ENCODE measurements at places on chromosomes 7 and 10.

DNA sequence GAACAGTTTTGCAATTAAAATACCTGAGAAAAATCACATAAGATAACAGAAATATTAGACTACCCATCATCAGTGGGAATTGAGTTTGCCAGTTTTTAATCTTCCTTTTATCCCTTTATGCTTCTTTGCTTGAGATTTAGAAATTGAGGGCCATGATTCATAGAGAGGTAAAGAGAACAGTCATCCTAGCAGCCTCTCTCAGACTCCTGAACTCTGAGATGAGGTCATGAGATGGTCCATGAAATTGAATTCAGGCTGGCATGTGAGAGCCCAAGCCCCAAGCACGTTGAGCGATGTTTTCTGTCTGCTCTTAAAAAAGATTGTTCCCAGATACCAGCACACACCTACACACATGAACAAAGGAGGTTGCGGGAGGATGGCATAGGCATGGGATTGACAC lies 91.1 kb downstream of the CREB5 start:
- DNase-seq, result no peak

DNA sequence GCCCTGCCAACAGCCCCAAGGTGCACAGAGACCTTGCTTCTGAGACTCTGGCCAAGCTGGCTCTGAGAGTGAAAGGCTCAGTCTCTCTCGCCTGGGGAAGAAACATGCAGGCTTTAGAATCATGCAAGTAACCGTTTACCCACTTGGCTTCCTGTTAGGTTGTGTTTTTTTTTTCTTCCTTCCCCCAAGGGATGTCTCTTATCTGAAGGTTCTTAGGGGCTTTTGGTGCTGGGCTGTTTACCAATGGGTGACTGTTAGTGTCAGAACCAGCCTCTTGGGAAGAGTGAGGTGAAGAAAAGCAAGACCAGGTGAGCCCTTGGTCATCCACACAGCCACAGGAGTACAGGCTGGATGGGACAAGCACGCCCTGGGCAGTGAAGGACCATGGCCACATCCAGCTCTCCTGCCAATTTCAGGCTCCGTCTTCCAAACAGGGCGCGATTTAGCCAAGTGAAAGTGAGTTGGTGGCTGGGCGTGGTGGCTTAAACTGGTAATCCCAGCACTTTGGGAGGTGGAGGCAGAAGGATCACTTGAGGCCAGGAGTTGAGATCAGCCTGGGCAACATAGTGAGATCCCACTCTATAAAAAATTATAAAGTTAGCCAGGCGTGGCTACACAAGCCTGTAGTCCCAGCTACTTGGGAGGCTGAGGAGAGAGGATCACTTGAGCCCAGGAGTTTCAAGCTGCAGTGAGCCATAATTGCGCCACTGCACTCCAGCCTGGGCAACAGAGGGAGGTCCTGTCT lies 76.3 kb upstream of the CUX1 start:
- no peak for DNase-seq

DNA sequence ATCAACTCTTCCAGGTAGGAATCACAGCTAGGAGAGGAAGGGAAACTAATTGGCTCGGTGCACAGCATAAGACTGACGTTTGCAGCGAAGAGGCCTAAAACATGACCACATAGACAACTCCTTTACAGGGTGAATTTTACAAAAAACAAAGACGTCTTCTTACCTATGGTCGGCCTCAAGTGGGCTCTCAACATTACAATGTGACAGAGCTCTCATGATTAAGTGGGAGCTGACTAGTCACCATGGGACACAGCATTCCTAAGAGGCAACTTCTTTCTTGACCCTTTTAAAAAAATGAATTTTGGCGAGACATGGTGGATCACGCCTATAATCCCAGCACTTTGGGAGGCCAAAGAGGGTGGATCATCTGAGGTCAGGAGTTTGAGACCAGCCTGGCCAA lies 4.6 kb downstream of the PDIA4 start:
- no peak for DNase-seq

DNA sequence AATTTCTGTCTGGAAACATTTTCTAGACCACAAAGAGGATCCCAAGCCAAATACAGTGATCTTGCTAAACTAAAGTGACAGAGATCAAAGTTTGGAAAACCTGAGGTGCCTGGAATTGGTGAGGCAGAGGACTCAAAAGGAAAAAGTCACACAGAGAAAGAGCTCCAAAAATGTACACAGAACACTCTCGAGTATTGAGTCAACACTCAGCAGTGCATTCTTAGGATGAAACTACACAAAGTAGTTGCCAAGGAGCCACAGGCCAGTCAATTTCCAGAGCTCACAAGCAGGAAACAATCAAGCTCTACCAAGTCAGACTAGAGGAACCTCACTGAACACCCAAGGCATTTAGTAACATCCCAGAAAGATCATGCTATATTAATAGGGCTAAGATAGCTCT lies 61.3 kb downstream of the MICU1 start:
- DNase-seq, result no peak

DNA sequence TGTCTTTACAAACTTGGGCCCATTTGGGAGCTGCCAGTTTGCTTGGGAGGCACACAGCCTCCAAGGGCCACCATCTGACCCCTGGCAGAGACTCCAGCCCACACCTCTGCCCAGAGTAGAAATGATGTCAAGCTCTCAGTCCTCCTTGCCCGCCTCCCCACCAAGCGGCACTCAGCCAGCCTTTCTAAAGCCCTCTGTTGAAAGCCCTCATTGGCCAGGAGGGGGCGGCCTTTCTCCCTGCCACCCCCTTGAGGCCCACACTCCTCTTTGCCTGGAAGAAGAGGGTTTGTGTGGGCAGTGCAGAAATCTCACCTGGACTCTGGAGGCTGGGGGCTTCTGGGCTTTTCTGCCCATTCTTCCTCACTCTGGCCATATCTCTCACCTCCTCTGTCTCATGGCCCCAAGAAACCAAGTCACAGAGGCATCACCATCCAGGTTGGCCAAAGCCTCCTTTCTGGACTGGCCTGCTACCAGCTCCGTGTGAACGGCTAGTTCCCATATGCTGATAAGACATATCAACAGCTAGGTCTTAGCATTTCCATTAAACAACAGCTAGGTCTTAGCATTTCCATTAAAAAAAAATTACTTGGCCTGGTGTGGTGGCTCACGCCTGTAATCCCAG lies 36.1 kb downstream of the UBTD1 start:
- DNase-seq, result no peak

GRCh38 chr7:84354866-84355265 lies 160.3 kb upstream of the SEMA3A start:
- DNase-seq, result no peak

DNA sequence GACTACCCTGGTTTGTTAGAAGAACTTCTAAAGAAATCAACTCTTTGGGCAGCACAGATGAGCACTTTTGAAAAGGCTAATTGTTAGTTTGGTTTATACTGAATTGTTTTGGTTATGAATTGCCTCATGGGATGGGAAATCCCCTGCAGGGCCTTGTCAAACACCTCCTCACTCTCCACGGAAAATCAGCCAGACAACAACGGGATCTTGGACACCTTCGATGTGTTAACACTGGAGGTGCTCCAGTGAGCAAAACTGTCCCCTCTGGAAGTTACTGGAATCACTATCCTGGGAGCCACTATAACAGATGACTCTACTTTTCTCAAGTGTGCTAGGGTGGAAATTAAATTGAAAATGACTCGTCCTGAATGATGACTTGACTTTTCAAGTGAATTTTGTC lies 38.7 kb downstream of the CDK6 start:
- DNase-seq, result no peak

GRCh38 chr7:48091506-48092433 lies 2.7 kb downstream of the UPP1 start:
- DNase-seq, result no peak

- no peak for DNase-seq
These were observed 12.6 kb upstream of the SH2B2 start for GRCh38 chr7:102273749-102274712.

- DNase-seq, result no peak
These were observed 182.8 kb upstream of the DGKB start for GRCh38 chr7:15085366-15085765.

DNA sequence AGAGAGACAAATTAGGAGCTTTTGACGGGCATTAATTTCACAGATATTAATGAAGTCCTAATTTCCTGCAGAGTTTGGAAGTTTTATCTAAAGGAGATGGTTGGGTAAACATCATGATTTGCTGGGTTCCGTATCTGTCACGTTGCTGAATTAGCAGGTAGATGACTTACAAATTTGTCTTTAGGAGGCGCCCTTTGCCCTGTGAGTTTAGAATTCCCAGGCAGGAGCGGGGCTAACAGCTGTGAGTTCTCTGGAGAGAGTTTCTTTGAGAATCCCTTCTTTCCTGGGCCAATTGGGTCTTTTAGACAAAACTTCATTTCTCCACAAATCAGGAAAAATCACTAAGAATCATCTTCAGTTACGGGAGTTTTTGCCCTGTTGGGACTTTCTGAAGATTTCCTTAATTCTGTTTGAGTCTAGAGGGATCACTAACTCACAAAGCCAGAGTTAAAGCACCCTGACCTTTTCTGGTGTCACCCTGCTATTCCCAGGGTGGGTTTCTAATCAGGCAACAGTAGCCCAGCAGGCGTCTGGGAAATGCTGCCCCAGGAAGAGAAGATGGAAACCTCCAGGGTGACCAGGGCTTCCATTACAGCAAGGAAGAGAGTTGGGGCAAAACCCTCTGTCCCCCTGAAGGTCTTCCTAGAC lies 63.7 kb downstream of the PRKCQ start:
- DNase-seq, result no peak

GRCh38 chr7:13850185-13850752 lies 139.2 kb downstream of the ETV1 start:
- peak; percentile 72 for DNase-seq

- DNase-seq, result no peak
These were observed 18.5 kb downstream of the TRUB1 start for GRCh38 chr10:114956466-114956865.

- no peak for DNase-seq
These were observed 27.2 kb downstream of the ANKRD16 start for GRCh38 chr10:5862360-5862961.

DNA sequence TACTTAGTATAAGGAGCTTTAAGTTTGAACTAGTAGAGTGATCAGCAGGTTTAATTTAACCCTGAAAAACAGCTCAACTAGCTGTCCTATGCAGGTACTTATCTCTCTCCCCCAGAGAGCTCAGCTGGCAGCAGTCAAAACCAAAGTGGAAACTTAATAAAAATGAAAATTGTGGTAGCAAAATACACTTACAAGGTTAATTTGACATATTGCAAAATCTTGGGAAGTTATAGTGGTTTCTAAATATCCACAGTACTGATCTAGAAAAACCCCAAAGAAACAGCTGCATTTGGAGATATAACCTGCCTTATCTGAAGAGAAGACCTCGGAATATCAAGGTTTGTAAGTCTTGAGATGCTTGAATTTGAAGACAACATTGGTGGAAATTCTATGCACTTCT lies 269.2 kb downstream of the RNLS start:
- no peak for DNase-seq

DNA sequence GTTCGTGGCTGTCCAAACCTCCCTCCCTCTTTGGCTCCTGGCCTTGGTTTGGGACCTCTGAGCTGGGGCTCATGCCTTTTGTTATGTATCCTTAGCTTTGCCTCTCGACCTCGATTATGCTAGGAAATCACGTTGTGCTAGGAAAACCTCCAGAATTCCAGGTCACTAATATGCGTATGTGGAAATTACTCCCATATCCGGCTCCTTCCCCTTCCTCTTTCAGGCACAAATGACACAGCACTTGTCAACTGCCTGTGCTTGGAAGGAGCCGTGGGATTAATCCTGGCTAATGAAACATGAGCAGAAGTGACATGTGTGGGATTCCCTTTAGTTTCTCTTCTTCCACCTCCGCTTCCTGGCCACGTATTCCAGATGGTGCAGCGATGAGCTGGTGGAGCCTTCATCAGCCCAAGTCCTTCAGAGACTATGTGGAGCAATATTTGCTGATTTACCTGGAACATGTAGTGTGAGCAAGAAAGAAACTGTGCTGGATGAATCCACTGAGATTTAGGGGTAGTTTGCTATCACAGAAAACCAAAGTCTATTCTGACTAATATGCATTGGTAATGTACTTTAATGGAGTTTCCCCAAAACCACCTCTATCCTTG lies 149.2 kb downstream of the REEP3 start:
- DNase-seq, result no peak

- no peak for DNase-seq
These were observed 21.4 kb downstream of the POT1 start for GRCh38 chr7:124908259-124908658.
